ENCODE measurements at places on chromosomes 1 and 21. TPM values are rescaled to one million over a fixed set of nuclear protein-coding genes. Genes with fewer than 3 reads are reported as not detected.

DNA sequence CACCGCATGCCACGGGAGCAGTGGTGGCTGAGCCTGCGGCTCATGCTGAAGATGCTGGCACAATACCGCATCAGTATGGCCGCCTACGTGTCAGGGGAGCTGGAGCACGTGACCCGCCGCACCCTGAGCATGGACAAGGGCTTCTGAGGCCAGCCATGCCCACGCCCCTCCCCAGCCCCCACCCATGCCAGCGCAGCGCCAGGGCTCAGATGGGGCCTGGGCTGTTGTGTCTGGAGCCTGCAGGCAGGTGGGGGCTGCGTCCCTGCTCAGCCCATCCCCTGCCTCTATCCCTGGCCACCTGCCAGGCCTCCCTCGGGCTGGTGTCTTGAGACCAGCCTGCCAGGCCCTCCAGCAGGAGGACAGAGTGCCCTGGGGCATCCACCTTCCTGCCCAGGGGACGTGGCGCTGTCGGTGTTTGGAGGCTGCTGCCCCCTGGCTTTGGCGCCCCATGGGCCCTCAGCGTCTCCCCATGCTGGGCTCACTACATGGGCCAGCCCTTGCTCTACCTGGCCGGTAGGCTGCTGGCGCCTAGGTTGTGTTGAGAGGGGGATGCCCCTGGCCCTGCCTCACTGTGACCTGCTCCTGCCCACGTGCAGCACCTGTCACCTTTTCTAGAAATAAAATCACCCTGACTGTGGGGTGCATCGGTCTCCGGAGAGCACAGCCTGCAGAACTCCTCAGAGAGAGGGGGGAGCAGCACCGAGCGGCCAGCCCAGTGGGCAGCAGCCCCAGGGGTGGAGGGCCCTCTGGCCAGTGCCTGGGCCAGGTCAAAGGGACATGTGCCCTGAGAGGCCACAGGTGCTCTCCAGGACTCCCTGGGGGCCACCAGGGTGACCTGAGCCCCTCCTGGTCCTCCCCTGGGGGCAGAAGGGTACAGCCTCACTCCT, 12.2 kb downstream of the CFAP410 start:
- no peak for DNase-seq

DNA sequence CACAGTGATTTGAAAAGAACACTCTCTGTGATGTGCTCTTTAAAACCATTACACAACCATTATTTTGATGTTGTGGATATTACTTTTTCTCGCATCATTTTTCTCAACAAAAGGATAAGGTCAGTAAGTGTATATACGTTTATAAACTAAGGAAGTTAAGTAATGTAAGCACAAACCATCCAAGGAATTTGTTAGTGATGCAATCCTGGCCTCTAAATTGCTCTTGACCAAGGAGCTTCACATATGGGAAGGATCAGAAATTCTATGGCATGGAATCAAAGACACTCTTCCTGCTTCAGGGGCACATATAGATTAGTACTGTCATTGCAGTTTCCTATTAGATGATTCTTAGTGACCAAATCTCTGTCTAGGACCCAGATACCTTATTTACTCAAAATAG, 3.6 kb upstream of the PPP2R5A start:
- DNase-seq, result no peak

DNA sequence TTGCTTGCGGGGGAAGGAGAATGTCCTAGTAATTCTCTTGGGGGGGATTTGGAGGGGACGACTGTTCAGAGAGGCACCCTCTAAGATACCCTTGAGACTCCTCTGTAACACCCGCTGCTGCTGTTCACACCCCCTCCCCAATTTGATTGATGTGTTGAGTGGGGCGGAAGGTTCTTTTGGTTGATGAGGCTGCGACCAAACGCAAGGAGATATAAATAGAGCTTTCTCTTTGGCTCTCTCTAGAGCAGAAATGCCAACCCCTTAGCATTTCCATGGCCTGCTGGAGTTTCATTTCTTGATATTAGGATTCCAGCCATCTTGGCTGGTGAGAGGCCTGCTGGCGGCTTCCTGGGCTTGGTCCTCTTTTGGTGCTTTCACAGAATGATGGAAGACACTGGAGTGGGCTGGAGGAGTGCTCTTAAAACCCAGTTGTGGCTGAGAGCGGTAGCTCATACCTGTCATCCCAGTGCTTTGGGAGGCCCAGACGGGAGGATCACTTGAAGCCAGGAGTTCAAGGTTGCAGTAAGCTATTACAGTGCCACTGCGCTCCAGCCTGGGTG, 2.0 kb downstream of the PIK3CD start:
- no peak for DNase-seq

DNA sequence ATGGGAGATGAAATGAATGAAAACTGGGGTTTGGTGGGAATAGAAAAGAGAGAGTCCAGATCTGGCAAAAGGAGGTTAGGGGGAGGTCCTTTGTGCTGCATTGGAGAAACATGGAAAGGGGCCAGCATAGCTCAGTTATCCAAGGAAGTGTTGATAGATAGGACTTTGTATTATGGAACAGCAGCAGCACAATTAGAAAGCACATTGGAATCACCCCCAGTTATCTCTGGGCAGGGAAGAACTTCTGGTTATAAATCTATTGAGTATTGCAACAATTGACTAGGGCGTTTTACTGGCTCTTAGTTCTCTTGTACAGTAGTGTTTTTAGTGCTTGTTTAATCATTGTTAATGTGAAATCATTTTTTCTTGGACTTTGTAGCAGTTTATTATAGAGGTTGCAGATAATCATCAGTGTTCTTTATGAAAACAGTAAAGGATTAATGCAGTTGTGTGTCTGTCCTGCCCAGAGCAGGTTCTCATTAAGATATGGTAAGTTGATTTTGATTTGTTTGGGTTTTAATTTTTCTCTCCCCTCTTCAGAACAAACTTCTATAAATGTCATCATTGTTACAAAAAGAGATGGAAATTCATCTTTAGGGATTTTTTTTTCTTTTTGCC, 76.6 kb downstream of the NR5A2 start:
- no peak for DNase-seq

- no peak for DNase-seq
Observed at GRCh38 chr21:29658177-29658933, 281.4 kb downstream of the GRIK1 start.

DNA sequence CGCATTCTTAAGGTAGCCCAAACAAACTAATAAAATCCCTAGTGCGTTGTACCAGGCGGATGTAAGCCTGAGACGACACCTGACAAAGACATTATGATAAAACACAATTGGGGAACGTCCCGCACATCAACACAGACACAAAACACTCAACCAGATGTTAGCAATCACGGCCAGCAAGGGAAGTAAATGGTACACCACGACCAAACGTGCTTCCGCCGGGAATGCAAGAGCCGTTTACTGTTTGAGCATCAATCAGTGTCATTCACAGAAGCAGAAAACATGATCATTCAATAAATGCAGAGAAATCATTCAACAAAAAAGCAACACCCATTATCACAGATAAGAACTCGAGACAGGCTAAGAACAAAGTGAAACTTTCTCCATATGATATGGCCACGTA, 49.4 kb upstream of the COL18A1 start:
- DNase-seq, result no peak

- no peak for DNase-seq
Observed at GRCh38 chr1:110176299-110176956, 26.1 kb downstream of the SLC6A17 start.

The VCAM1 gene
- not detected for total RNA-seq

The FUCA1 gene
- 4.3 TPM for total RNA-seq

The SPRR1A gene
- total RNA-seq, result not detected
